ENCODE measurements at places on chromosomes 7 and 10.

- DNase-seq: no peak
These were observed 143.5 kb upstream of the TRIM24 start for GRCh38 chr7:138316421-138317043.

DNA sequence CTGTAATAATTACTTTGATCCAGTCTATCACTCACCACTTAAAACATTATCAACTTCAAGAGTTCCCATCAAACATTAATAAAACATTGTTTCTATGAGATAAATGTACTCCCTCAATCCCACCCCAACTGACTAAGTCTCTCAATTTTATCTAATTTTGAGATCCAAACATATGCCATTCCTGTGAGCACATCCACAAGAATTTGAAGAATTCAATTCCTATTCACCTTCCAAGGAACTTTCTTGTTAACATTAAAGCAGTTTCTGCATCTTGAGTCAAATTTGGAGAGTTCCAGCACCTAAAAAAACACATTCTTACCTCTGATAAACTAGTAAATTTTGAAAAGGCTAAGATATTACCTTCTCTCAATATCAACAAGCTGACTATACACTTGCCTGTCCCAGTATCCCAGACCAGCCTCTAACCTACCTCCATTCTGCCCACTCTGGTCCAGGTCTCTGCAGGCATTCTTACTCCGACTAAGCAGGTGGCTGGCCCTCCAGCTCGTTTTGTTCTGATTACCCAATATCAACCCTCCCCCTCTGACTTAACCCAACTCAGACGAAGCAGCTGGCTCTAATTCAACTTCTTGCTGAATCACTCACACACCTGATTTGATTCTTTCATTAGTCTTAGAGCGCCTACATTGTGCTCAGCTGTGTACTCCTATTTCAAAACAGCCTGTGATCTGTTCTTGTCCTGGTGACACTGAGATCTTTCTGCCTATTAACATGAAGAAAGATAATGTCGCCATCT, 275.2 kb downstream of the IPMK start:
- no peak for DNase-seq

- DNase-seq: no peak
These were observed 993 bp upstream of the SND1 start for GRCh38 chr7:127650847-127651555.

- no peak for DNase-seq
These were observed 31.0 kb upstream of the ABCB4 start for GRCh38 chr7:87506246-87507180.

- DNase-seq: no peak
These were observed 244.0 kb downstream of the SKAP2 start for GRCh38 chr7:26620352-26620751.

DNA sequence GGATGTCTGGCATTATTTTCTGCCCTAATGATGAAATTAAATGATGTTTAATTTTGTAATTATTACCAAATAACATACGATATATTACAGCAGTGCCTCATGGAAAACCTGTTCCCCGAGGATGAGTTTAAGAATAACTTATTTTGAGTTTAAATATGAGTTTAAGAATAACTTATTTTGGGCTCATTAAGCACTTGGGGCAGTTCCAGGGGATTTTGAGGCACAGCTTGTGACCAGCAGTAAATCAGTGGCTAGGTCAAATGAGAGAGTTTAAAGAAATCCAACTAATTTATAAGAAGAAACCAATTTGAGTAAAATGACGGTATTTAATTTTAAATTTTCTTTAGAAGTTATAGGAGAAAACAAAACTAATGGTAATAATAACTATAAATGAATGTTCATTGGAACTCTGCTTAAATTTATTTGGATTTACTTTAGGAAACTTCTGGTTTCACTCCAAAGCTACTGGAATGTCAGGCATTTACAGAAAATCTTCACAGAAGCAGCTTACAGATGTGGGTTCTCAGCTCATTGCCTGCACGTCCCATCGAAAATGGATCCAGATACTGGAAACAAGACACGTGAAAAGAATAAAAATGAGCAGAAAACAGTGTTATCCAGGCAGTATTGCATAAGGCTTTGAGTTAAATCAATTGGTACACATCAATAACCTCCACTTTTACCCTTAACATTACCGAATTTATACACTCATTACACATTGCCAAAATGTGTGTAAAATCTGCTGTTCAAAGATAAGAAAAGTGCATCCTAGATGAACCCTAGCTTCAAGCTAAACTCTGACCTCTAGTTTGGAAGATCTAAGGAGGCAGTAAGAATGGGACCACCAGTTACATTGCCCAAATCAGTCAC, 784.5 kb upstream of the IGFBP3 start:
- DNase-seq: no peak

DNA sequence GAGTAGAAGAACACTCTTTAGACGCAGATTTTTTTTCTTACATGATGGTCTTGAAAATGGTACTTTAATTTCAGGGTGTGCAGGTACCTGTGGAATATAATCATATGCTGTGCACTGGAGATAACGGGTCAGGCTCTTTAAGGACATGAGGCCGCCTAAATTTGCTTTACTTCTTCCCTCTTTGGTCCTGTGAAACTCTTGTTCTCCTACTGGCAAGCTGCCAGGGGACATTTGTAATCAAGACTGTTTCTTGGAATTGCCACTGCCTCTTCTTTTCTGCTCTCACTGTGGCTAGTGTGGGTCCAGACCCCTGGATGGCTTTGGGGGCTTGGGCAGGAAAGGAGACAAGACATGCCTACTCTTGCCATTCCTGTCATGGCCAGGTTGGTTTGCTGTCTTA, 146.0 kb downstream of the SND1 start:
- DNase-seq: no peak

DNA sequence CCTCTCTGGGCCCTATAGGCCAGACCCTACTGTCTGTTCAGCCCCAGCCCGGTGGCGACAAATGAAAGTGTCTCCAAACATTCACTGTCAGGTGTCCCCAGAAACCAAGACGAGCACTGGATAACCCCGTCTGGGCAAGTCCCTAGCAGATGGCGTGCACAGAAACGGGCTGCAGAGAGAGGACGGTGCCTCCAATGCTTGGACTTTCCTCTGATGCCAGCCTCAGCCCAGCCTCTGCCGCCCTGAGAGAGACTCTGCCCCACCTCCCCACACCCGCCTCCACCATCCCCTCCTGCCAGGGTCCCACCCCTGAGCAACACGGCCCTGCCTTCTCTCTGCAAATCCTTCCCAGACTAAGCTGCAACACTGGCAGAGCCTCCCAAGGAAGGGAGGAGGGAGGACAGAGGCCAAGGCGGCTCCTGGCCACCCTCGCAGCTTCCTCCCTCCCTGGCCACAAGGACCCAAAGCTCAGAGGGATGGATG, 7.4 kb upstream of the LFNG start:
- no peak for DNase-seq

GRCh38 chr10:80081801-80082750, 3.6 kb downstream of the TMEM254 start:
- no peak for DNase-seq

DNA sequence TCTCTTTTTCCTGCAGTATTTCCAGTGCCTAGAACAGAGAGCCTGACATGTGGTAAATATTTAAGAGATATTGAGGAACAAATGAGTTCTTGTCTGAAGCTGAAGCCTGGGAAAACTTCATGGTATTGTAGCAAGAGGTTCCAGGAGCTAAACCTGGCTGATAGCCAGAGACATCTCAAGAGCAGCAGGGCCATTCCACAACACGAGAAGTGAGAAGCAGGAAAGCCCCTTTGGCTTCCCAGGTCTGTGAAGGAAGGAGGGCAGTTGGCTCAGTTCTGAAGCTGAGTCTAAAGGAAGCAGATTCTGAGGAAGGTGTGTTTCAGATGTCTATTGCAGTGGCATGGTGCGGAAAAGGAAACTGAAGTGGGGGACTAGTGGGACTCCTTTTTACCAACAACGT, 63.8 kb upstream of the FAM204A start:
- DNase-seq: no peak

- DNase-seq: no peak
These were observed 180.8 kb downstream of the USP6NL start for GRCh38 chr10:11430421-11431215.
